ENCODE measurements at places on chromosomes 5 and 9.
A peak's percentile ranks its signal among the peaks of the same experiment; 100 is the strongest.

DNA sequence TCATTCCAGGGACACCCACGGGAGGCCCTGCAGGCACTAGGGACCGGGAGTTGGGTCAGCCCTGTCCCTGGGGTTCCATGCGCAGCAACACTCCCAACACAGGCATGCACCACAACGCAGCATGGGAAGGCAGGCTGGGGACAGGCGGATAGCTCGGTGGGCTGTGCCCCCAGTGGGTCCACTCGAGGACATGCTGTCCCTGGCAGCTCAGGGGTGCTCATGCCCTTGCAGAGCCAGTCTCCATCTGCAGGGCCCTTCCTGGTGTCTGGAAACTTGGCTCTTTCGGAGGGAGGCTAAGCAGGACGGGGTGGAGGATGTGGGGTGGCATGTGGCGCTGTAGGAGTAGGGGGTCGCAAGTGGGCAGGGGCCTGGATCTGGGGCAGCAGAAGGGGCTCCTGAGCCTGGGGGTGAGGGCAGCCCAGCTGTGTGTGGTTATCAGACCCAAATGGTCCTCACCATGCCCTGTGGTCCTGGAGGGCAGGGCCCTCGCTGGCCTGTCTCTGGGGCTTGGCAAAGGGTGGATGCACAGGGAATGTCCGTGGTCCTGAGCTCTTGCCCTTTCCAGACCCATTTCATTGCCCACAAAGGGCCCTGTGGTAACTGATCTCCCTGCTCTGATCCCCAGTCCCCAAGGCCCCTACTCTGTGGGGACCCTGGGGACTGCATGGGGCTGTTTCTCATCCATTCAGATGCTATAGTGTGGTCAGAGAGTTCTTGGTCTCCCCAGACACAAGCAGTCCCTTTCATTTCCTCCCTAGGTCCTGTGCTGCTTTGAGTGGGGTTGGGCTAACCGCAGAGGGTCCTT lies 90.3 kb upstream of the PHYKPL start:
- DNase-seq: no peak

DNA sequence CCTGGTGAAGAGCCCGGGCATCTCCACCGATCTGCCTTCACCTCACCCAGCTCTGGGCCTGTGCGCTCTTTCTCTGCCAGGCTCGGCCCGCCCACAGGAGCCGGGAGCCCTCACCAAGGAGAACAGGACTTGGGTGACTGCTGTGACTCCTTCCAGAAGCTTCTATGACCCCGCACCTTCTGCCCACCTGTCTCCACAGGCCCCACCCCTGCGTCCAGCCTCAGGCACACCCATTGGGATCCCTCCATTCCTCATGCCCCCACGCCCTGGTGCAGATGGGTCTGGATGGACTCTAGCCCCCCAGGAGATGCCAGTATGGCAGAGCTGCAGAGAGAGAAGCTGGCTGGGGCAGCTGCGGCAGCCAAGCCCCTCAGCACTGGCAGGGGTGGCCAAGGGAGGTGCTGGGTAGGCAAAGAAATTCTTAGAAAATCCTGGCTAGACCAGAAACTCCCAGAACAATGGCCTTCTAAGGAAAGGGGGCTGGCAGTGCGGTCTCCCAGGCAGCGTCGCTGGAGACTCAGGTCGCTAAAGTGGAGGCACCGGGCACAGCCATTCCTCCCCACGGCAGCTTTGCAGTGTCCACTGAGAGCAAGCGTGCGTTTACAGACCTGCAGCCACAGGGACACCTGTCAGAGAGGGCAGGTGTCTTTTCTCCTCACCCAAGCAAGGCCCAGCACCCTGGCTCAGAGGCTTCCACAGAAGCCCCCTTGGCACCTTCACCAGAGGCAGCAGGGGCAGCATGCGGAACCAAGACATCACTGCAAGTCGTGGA lies 17.3 kb downstream of the LPCAT1 start:
- no peak for DNase-seq

- peak; percentile 64 for DNase-seq
These were observed 112.8 kb downstream of the ARHGAP26 start for GRCh38 chr5:142883025-142883424.

DNA sequence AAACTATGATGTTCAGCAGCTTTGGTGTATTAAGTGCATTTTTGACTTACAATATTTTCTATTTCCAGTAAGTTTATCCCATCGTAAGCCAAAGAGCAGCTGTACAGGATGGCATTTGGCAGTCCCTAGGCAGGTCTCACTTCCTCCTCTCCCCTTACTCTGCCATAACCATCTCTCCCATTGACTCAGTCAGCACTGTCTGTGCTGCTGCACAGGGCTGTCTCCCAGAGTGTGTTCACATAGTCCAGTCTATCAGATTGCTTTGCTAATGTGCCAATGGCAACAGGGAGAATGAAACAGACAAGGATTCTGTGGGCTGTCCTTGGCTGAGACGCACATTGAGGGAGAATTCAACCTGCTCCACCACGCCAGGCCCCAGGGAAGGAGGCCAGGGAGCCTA lies 47.0 kb upstream of the CAST start:
- no peak for DNase-seq

DNA sequence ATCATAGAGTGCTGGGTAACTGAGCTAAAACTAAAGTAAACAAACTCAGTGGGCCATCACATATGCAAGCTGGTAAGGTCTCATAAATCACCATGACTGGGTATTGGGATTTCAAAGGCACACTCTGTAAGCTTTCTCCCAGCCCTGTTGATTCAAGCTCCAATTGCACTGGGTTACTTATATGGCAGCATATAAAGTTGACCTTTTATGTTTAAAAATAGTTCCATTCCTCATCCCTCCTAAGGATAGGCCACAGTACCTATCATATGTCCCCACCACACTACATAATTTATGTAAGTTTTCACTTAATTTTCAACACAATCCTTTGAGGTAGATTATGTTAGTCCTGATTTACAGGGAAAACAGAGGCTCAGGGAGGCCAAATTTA lies 438.4 kb downstream of the RAB3C start:
- no peak for DNase-seq

DNA sequence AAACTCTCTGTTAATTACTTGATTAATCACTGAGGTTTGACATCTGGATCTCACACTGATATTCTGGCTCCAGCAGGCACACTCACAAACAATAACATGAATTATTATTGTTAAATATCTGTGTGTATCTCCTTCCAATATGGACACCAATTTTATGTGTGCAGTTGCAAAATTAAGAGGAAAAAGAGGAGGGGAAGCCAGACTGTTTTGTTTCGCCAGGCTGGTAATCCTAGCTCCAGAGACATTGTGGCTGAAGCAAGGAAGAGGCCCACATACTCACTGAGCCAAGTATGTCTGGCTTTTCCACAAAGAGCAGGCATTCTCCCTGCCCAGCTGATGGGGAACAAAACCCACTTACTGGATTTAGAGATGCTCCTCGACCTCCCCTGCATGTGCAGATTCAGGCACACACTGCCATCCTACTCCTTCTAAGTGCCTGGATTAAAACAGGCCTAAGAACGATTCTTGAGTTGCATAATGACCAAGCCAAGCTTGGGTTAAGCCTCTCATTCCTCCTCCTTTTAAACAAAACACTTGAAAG lies 181.9 kb downstream of the ESM1 start:
- peak; percentile 82 for DNase-seq
